NAMALWA (cell line): ENCODE measurements at places on chromosomes 2 and 18.

DNA sequence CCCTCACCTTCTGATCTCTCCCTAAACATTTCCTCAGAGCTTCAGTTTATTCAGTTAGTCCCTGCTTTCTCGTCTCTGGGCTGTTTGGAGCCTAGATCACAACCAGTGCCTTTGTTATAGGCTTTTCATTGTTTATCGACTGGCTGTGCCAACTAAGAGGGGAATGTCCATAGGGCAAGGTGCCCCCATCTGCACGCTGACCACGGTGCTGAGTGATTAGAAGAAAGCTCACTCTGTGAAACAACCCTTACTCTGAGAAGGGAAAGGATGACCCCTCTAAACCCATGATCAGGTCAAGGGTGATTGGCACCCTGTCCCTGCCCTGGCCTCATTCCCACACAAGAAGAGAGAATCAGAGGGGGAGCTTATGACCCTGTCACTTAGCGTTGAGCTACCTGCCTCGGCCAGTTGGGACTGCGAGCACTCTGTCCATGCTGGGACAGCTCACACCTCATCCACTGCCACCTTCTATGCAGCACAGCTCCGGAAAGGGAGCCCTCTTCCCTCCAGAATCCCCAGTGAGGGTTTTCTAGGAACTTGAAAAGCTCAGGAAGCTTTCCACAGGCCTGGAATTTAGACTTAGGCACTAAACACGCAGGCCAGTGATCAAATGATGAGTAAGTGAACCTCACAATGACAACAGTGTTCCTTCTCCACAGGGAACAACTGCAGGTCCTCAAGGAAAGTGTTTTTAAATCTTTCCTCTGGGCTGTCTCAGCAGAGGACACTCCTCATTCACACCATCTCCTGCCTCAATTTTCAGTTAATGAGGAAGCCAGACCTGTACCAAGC is 2.3 kb upstream of the ACTG2 start:
- DNase-seq = no peak

DNA sequence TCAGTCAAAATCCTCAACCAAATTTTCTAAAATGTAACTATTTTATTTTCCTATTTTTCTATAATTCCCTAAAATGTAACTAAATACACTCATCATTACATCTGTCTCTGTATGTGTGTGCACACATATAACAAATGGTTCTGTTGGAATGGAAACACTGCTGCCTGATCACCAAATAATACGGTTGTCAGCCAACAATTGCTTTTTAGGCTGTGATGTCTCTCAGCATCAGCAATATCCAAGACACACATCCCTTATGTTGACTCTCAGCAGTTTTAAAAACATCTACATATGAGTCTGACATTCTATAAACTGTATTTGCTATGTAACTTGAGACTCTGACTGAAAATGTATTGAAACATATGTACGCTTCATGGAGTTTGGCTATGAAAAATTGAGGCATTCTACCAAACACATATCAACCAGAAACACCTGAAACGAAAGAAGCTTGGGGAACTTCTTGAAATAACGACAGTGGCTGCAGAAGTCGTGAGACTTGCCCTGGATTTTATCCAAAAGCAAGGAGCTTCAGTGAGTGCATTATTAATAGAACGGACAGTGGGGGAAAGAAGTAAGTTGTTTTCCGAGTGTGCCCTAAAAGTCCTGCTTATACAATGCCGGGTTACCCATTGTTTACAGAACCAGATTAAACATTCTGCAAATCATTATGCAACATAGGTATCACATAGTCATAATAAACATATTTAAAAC is 110.2 kb upstream of the ITGB6 start:
- no peak for DNase-seq

DNA sequence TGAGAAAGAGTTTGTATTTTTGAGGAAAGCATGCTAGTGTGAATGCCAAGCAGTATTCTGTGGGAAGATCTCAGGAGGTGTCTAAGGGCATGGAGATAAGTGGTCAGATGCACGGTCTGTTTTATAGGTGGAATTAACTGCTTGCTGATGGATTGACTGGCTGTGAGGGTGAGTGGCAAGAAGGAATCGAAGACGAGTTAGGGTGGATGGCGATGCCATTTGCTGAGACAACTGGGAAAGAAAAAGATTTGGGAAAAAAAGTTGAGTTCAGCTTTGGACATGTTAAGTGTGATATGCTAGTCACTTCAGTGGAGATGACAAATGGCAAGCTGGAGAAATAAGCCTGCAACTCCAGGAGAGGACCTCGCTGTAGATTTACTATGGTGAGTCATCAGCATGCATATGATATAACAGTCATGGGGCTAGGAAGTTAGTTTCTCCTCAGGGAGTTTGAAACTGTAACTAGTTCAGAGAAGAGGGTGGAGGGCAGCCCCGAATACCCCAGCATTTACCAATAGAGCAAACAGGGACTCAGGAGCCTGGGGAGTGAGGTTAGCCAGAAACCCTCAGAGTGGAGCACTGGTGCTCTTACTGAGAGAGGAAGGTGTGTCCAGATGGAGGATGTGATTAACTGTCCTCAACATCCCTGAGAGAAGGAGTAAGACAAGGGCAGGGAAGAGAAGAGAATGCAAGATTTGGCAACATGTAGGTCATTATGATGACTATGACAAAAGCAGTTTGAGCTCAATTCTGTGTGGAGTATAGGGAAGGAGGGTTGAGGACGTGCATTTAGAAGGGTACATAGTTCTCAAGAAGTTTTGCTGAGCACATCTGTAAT is 2.0 kb upstream of the HK2 start:
- no peak for DNase-seq

DNA sequence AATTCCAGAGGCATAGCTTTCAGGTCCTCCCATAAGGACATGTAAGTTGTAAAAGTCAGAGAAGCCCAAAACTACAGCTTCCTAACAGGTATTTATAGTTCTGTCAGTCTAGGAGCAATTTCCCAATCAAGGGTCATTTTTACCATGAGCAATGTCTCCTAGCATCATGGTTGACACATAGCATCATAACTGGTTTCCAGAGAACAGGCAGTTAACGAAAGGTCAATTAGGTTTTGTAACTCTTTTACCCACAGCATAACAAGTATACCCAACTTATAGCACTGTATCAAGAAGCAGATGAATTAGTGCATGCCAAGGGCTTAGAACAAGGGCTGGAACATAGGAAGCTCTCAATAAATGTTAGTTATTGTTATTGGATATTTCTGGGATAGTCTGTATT is 110.1 kb downstream of the MREG start:
- no peak for DNase-seq

- no peak for DNase-seq
These were observed 32.0 kb downstream of the PREPL start for GRCh38 chr2:44329343-44329742.

GRCh38 chr2:240713071-240713927 is 21.6 kb downstream of the AQP12A start:
- DNase-seq = no peak
